ENCODE measurements at places on chromosomes 11 and 22.

DNA sequence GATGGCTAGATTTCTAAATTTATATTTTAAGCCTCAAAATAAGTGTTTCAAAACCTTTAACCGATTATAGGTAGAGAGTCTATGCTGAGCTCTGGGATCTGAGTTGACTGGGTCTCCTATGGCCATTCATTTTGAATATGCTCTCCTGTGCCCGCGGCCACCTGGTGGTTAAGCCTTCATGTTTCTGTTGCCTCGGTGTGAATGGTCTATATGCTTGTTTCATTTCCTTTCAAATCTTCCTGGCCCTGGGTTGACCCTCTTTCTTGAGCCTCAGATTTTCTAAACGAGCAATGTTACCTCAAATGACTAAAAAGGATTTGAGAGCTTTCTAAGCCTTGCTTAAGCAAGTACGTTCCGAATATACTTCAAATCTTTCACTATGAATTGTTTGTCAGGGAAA, 789.4 kb upstream of the KIRREL3 start:
- peak; percentile 12 for DNase-seq

- DNase-seq = no peak
Observed at GRCh38 chr11:76214968-76215548, 8.8 kb upstream of the WNT11 start.

DNA sequence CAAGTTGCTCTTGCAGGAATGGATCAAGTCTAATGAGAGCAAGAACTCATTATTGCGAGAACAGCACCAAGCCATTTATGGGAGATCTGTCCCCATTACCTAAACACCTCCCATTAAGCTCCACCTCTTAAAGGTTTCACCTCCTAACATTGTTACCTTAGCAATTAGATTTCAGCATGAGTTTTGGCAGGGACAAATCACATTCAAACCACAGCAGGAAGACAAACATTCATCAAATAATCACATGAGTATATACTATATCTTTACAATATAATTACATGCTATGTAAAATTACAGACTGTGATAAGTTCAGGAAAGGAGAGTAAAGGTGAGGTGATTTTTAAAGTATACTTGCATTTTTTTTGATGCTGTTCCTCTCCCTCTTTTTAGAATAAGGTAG, 6.6 kb upstream of the TEAD1 start:
- no peak for DNase-seq

- DNase-seq = no peak
Observed at GRCh38 chr11:108278546-108278945, 55.7 kb downstream of the ATM start.

- peak; percentile 81 for DNase-seq
Observed at GRCh38 chr22:31561238-31561887, 65.0 kb downstream of the SFI1 start.

DNA sequence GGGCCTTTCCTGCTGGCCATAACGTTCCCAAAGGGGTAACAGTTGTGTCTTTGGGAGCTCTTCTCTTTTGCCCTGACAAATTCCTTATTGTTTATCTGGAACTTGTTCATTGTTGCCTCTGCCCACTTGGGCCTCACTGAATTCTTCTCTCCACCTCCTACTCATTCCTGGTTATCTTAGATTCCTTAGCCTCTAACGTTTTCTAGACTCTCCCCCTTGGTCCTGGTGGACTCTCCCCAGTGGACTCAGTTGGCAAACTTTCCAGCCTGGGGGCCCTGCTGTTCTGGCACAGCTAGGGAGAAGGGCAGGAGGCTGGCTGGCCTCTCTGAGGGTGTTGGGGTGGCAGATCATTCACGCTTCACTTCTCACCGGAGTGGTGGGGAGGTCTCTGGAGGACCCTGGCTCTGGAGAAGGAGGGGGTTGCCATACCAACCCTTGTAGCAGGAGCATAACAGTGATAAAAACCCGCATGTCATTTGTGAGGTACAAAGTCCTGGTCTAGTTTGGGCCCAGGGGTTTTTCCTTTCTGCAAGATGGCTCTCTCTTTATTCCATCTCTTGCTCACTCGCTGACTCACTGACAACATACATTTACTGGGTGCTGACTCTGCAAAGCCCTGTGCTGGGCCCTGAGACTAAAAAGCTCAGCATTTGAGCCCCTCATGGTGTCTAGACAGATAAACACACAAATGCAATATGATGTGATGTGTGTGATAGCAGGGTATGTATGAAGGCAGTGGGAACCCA, 39.7 kb downstream of the YWHAH start:
- DNase-seq = no peak

DNA sequence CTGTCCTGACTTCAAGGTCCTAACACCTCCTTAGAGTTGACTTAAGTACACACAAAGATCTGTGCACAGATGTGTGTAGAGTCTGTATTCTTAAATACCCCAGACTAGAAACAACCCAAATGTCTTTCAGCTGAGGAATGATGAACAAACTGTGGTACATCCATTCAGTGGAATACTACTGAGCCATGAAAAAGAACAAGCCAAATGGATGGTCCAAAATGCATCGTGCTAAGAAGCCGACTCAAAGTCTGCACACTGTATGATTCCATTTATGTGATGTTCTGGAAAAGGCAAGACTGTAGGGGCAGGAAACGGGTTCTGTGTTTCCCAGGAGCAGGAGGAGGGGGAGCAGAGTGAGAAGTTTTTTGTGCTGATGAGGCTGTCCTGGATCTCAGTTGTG, 56.7 kb upstream of the LINC01488 start:
- no peak for DNase-seq

- no peak for DNase-seq
Observed at GRCh38 chr11:34614344-34615104, 6.4 kb upstream of the EHF start.

DNA sequence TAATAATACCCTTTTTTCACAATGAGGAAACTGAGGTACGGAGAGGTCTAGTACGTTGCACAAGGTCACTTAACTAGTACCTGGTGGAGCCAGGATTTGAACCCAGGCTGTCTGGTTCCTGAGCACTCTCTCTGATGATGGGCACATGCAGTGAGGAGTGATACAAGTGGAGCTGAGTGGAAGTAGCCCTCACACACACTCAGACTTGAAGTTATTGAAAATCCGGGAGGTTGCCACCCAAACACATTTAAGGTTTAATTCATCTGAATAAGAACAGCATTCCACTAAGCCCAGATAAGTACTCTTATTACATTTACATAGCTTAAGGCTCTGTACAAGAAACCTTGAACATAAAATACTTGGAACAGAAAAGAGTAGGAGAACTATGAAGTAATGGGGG, 4.8 kb downstream of the GRAP2 start:
- no peak for DNase-seq

DNA sequence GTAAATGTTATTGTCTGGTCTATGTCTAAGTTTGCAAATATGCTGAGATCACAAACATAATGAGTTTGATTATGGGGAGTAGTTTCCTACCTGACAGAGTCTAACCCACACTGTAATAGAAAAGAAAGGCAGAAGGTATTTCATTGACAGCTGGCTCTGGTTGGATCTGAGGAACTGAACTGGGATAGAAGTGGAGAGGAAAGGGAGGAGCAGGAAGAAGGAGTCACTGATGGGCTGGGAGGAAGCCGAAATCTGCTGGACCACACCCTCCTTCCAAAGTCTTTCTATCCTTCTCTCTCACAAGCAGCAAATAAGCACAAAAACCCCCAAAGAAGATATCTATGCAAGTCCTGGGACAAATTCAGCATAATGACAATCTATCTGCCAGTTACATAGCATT, 11.7 kb downstream of the BLID start:
- DNase-seq = no peak

- DNase-seq = peak; percentile 26
Observed at GRCh38 chr11:44096360-44097185, 1.1 kb downstream of the EXT2 start.

GRCh38 chr22:49137206-49137840, 690.4 kb downstream of the BRD1 start:
- DNase-seq = no peak

DNA sequence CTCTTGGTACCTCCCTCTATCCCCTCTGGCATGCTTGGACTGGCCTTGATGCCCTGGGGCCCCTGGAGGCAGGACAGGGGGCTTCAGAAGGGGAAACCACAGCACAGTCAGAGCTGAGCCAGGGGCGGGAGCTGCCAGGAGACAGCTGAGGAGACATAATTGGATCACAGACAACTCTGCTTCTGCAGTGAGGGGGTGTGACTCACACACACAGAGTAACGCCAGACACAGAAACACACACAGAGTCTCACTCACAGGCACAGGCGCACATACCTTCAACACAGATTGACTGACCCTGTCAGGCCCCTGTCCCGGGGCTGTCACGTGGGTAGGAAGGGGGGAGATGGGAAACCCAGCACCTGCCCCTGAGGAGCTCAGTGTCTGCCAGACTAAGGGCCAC, 20.6 kb downstream of the STARD10 start:
- no peak for DNase-seq

GRCh38 chr11:2443881-2444820, at the start of gene TRPM5:
Gene TRPM5 (minus strand): TSS chr11:2444514. CDS start chr11:2423036, 21,478 bp downstream.
- DNase-seq = no peak

DNA sequence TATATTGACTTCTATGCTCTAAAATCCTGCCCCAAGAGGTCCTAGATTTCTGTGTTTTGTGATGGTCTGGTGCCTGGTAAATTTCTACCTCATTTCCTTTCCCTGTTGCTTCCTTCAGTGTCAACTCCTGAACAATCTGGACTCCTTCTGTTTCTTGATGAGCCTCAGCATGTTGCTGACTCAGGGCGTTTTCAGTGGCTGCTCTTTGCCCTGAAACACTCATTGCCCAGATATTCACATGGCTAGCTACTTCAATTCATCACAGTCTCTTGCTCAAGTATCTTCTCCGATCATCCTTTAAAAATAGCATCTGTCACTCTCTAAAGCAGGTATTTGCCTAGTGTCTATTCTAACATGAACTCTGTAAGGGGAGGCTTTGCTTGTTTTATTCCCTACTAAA, 526.3 kb upstream of the RAG2 start:
- DNase-seq = no peak

DNA sequence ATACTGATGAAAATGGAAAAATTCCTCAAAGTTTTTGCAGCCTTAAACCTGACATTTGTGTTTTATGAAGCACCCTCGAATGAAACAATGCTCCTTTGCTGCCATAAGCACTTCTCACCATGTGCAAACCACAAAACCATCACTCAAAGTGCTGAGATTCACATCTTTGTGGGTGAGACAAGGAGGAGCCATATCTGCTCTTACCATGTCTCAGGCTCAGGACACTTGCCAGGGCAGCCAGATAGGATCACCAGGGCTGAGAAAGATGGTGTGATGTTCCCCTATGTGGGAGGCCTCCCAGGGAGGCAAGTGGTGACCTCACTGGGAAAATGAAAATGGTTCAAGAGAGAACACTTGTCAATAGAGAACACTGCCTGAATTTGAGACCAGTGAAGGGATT, 120.4 kb downstream of the CCDC34 start:
- DNase-seq = no peak

DNA sequence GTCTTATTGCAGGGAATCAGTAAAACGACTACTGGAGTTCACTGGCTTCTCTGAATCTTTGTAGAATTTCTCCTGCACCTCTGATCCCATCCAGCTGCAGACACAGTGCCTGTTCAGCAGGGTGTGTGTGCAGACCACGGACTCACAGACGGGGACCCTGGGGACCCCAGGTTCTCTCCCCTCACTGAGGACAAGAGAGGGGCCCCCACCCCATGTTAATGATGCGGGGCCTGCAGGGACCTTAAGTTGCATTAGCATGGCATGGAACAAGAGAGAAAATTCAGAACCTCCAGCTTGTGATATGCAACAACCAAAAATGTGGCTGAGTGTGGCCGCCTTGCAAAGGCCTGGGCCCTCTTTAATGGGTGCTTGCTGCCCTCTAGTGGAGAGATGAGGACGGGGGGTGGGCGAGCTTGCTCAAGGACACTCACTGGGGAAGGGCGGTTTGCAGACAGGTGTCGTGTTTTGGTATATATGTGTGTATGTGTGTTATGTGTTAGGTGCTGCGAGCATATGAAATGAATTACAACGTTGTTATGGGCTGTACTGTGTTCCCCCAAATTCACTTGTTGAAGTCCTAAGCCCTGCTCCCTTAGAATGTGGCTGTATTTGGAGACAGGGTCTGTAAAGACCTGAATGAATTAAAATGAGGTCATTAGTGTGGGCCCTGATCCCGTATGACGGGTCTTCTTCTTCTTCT, 84.4 kb upstream of the SEPTIN5 start:
- peak; percentile 98 for DNase-seq

DNA sequence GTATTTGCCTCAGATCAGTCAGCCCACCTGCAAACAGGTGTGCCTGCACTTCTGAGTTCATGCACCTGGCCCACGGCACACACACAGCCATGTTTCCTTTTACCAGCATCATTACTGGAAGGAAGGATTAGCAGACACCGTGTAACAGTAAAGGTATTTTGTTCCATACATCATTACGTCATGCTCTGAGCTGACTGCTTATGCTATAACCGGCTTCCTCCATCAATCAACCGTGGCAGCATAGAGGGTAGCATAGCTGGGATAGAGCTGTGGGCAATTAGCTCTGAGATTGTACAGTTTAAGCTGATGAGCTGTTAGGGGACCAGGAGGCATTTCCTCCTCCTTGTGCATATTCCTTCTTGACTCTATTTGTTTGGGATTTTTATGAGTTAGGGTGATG, 102.4 kb downstream of the ME3 start:
- DNase-seq = no peak

DNA sequence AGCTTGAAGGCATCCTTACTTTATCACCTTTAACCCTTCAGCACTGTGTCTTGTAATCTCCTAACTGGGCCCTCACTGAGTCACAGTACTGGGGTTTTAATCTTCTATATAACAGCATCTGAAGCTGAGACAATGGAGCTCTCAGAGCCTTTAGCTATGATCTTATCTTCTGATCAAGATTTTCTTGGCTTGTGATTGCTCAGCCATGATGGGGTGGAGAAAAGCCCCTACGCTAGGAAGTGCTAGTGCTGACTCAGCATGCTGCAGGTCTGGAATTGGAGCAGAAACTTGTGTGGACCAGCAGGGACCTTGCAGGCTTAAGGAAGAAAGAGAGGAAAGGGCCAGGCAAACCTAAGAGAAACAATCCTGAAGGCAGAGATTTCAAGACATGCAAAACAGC, 71.7 kb upstream of the EED start:
- DNase-seq = no peak

GRCh38 chr11:32437495-32438345, 2.4 kb upstream of the WT1 start:
- no peak for DNase-seq
